Endodermal cell (in vitro differentiated cells): ENCODE measurements at places on chromosomes 5 and 9.

DNA sequence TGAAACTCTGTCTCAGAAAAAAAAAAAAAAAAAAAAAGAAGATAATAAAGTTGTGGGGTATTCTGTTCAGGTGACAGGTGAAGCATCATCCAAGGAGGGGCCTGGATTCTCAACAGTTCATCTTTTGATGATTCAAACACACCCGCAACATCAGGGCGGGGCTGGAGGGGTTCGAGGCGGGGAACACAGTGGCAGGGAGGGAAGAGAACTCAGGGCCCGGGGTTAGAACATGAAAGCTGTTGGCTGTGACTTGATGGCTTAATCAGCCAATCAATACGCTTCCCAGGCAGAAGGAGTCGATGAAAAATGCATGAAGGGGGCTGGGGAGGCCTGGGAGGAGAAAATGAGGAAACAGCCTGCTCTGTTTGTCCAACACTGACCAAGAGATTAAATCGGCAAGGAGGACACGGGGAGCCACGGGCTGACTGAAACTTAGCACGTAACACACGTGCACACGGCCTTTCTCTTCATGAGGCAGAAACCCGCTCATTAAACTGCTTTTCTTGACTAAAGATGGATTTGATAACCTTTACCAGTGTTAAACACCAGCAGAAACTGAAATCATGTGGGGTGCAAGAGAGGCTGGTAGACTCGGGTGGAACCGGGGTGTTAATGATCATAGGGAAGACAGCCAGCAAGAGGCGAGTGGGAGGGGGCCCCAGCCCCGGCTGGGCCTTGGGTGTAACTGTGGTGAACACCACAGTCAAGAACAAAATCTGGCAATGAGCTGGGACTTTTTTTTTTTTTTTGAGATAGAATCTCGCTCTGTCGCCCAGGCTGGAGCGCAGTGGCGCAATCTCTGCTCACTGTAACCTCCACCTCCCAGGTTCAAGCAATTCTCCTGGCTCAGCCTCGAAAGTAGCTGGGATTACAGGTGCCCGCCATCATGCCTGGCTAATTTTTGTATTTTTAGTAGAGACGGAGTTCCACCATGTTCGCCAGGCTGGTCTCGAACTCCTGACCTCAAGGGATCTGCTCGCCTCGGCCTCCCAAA is 105.7 kb upstream of the RAPGEF1 start:
- DNase-seq: no peak

- no peak for DNase-seq
Measured at GRCh38 chr5:30103052-30103451, 1090.4 kb upstream of the CDH6 start.

- no peak for DNase-seq
Measured at GRCh38 chr9:68887232-68887631, 126.7 kb downstream of the PRKACG start.

- DNase-seq: no peak
Measured at GRCh38 chr5:150208187-150209098, 18.6 kb downstream of the SLC6A7 start.

GRCh38 chr9:137490532-137491186 is 31.5 kb upstream of the NSMF start:
- DNase-seq: no peak

- DNase-seq: no peak
Measured at GRCh38 chr9:5352637-5353248, 13.1 kb upstream of the RLN1 start.

DNA sequence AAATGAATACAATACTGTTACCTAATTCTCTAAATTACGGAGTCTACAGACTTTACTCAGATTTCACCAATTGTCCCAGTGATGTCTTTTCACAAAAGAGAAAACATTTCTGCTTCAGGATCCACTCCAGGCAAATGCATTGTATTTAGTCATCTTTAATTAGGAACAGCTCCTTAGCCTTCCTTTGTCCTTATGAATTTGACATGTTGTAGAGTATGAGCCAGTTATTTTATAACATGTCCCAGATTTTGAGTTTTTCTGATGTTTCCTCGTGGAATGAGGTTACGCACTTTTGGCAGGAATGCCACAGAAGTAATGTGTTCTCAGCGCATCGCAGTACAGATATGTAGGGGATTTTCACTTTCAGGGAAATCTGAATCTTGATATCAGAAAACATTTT is 10.5 kb downstream of the HABP4 start:
- no peak for DNase-seq

DNA sequence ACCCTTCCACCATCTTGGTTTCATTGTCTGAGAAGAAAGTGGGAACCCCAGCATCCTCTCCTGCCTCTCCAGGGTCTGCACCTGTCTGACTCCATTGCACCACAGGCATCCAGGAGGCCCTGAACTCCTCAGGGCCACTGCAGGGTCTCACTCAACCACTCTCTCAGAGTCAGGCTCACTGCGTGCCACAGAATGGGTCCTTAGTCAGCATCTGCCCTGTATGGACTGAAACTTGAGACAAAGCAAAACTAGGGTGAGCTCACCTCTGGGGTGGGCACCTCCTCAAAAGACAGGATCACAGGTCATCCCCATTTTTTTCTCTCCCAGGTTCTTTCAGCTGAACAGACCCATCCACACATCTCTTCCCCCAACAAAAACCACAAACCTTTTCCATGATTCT is 59.2 kb upstream of the CPEB4 start:
- DNase-seq: no peak

DNA sequence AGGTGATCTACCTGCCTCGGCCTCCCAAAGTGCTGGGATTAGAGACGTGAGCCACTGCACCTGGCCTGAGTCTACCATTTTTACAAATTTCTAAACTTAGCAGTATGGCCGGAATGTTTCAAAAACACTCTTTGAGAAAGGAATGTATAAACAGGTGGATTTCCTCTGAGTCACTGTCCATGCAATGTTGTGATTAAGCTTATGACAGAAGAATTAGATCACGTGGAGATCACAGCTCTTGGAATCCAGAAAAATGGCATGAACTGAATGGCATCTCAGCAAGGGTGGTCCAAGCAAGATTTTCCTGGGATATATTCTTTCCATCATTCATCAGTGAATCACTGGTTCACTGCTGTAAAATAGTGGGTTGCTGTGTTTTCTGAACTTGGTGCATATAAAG is 865.0 kb downstream of the PTPRD start:
- DNase-seq: no peak

GRCh38 chr5:129228577-129228976 is 134.0 kb downstream of the ISOC1 start:
- DNase-seq: no peak

DNA sequence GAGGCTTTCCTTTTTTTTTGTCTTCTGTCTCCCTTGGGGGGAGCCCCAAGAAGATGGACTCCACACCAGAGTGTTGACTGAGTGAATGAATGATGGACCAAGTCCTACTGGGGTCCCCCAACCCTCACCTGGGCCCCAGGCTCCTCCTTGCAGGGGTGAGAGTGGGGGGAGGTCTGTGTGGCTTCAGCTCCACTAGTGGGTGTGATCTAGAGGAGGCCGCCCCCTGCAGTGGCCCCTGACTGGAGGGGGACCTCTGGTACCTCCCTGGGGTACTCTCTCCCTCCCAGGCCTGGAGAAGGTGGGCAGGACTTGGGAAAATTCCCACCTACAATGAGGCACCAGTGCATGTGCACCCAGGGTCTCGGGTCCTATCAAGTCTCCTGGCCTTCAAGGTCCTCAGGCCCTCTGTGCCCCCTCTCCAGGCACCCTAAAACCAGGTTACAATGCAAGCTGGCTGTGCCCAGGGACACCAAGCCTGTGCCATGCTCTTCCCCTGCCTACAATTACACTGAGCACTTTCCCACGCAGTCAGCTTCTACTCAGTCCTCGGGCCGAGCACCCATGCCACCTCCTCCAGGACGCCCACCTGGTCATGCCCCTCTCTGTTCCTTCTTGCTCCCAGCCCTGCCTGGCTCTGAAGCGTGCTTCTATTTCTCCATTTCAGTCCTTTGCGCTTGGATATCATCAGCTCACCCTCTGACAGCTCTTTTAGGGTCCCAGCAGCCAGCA is 117.2 kb upstream of the PHYKPL start:
- no peak for DNase-seq

GRCh38 chr5:62395210-62395950 is 8.3 kb downstream of the DIMT1 start:
- DNase-seq: no peak

GRCh38 chr5:159182691-159183090 is 26.7 kb downstream of the RNF145 start:
- no peak for DNase-seq

- no peak for DNase-seq
Measured at GRCh38 chr5:60727033-60727679, 27.2 kb upstream of the DEPDC1B start.

GRCh38 chr9:121860213-121860612 is 208.8 kb downstream of the DAB2IP start:
- DNase-seq: peak; percentile 66

DNA sequence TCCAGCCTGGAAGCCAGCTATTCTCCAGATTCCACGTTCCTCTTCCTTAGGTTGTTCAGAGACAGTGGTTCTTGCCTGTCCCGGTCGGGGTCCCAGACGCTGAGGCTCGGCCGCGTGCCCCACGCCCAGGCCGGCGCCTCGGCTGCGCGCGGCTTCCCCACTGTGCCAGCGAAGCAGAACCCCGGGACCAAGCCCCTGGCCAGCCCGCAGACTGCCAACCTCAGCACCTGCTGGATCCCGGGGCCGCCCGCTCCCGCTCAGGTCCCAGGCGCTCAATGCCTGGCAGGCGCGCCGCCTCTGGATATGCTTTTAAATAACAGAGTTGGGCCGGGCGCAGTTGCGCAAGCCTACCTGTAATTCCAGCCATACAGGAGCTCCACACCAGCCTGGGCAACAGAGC is 195.5 kb downstream of the MAN2A1 start:
- DNase-seq: no peak

- no peak for DNase-seq
Measured at GRCh38 chr5:168357876-168358275, 66.4 kb downstream of the WWC1 start.

GRCh38 chr5:952597-953271 is 55.9 kb upstream of the NKD2 start:
- no peak for DNase-seq

GRCh38 chr5:14405706-14406553 is 175.7 kb upstream of the OTULINL start:
- DNase-seq: no peak

GRCh38 chr9:118522093-118523028 is 818.2 kb downstream of the TLR4 start:
- DNase-seq: peak; percentile 92

DNA sequence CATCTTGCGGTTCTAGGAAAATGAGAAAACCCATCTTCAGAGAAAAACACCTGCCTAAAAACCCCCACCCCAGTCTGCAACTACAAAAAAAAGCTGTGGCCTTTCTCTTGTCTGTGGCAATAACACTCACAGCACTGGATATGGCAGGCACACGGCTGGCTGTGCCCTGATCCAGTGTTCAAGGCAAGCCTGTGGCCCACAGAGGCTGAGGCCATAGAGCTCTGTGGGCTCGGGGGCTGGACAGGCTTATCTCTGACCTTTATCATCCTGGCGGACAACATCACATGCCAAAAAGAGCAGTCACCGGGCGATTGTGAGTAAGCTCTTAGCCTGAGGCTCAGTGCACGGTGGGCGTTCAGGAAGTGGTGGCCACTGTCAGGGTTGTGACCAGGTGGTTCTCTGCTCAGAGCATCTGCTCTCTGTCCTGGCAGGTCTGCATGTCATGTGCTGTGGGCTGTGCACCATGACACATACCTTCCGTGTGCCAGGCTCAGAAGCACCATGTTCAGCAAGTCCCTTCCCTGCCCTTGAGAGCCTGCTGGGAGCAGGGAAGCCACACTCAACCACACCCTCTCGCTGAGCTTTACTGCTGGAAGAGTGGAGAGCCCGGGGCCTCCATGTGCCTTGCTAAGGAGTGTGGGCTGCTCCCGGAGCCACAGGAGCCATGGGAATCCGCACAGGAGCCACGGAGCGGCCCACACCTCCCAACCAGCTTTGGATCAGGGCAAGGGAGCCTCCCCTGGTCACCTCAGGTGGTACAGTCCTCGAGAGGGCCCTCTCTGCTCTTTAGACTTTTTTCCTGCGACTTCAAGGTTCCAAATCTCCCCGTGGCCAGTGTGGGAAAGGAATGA is 34.6 kb upstream of the WDR38 start:
- peak; percentile 87 for DNase-seq

DNA sequence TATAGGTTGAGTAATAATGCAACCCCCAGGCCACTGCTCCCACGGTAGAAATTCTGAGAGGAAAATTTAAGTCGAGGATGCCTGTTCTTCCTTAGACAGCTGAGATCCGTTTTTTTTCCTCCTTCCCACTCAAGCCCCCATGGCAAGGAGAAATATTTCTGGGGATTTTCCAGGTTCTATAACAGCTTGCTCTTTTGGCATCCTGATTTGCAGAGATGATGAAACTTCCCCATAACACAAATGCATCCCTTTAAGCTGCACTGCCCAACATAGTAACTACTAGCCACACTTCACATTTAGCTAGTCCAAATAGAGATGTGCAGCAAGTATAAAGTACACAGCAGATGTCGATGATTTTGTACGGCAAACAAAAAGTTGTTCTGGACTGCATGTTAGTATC is 32.5 kb upstream of the GNA14 start:
- DNase-seq: no peak

GRCh38 chr5:7855611-7856010 is 4.7 kb upstream of the CFAP90 start:
- DNase-seq: no peak

- no peak for DNase-seq
Measured at GRCh38 chr9:6501526-6502210, 88.7 kb downstream of the UHRF2 start.

DNA sequence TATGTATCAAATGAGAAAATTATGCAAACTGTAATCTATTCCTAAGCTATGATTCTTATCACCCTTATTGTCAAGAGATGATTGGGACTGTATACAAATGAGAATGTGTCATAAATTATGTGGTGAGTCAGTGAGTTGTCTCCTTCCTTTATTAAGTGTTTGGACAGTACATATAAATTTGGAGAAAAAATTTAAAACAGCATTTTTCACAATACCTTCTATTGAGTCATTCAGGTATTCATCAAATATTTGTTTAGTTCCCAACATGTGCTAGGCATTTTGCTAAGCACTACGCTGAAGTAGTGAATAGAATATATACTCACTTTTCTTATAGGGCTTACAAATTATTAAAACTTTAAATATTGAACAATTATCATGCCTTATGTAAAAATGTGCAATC is 36.3 kb upstream of the PTPRD start:
- DNase-seq: no peak

DNA sequence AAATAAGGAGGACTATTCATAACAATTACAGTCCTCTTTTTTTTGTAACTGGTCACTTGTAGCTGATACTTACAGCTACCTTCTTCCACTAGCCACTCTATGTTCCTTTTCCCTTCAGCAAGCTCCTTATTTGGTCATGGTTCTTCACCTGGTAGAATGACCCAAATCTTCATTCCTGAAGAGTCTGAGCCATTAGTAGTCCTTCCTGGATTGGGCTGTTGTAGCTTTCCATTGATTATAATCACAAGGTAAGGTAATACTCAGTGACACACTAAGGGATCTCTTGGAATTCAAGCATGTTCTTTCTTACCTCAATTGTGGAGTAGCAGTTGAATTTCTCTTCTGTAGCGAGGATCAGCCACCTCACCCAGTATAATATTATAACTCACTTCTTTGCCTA is 25.5 kb upstream of the ITGA2 start:
- DNase-seq: no peak
